Left forelimb (tissue), 1 donor: ENCODE measurements at places on chromosomes 1 and 21.

- no peak for DNase-seq
These were observed 14.4 kb downstream of the ANP32E start for GRCh38 chr1:150221552-150221951.

DNA sequence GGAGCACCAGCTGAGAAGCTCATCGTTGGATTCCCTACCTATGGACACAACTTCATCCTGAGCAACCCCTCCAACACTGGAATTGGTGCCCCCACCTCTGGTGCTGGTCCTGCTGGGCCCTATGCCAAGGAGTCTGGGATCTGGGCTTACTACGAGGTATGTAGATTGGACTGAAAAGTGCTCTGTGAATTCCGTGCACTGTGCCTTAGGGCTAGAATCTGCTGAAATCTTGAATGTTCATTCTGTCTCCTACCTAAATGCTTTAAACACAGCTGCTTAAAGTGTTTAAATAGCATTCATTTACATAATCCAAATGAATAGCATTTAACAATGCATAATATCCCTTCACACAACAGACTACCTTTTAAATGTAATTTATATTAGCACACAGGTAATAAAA is 27.9 kb downstream of the CHIA start:
- no peak for DNase-seq

- no peak for DNase-seq
These were observed 390 bp upstream of the NGF start for GRCh38 chr1:115338457-115338820.

GRCh38 chr1:188949701-188950100 is 1528.0 kb downstream of the BRINP3 start:
- DNase-seq = no peak

DNA sequence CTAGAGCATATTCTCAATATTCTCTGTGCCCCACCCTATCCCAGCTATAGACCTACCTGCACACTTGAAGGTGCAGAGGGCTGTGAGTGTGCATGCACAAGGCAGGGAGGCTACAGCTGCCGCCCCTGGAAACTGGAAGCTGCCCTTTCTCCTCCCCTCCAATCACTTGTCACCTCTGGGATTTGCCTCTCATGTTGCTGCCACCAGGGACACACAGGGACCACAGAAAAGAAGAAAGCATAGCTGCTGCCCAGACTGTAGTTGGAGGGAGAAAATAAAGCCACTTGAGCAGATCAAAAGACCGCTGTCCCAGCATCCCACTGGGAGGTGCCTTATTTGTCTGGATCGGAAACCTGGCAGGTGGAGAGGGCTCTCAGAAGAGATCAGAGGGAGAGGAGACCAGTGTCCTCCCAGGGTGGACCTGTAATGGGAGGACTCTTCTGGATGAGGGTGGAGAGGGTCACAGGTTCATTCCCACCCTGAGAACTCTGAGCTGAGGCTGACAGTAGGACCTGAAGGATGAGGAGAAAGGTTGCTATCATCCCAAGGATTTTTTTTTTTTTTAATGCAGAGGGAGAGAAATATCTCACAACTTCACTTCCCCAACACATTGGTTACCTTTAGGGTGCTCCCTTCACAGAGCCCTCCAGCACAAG is 7.6 kb upstream of the INPP5B start:
- DNase-seq = no peak

DNA sequence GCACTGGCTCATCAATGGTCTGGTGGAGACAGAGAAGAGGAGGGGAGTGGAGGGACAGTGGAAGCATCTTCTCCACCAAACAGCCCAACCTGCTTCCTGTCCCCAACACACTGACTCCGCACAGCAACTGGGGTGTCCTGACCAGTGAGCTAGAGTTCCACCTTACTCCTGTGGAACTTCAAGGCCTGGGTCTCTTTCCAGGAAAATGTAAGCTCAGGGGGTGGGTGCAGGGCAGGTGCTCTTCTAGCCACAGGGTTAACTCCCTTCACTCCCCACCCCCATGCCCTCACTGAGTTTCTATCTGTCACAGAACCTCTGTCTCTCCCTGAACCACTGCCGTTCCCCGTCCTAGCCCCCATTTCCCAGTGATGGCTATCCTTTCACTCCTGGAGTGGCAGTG is 876 bp downstream of the MOB3C start:
- no peak for DNase-seq

GRCh38 chr21:42319851-42320572 is 4.8 kb upstream of the TFF3 start:
- DNase-seq = no peak

DNA sequence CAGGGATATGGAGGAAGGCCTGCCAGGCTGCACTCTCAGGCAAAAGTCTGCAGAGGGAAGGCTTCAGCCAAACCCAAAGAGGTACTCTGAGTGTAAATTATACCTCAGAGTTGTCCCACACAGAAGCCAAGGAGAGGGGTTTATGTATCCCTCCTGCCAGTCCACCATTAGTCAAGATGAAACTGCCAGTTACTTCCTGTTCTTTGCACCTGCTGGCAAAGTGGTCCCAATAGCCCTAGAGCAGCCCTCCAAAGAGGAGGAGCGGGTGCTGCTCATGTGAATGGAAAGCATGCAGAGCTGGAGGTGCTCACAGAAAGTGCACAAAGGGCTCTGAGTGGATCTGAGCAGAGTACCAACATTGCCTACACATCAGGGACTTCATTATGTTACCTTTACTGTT is 37.1 kb upstream of the MCOLN3 start:
- DNase-seq = no peak

DNA sequence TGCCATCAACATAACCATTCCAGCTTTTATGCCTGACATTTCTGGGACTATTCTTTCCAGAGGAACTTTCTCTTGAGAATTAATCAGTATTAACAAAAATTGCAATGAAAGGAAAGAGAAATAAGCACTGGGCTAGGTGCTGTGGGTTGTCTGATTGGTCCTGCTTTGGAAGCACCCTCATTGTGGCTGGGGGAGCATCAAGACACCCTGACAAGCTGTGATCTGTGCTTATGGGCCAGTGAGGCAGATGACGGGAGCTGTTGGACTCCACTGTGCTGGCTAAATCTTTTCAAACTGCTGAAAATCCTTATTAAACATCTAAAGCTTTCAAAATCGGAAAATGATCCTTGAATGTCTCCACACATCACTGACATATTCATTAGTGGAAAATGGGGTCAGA is 20.0 kb downstream of the UBASH3A start:
- peak; percentile 8 for DNase-seq

DNA sequence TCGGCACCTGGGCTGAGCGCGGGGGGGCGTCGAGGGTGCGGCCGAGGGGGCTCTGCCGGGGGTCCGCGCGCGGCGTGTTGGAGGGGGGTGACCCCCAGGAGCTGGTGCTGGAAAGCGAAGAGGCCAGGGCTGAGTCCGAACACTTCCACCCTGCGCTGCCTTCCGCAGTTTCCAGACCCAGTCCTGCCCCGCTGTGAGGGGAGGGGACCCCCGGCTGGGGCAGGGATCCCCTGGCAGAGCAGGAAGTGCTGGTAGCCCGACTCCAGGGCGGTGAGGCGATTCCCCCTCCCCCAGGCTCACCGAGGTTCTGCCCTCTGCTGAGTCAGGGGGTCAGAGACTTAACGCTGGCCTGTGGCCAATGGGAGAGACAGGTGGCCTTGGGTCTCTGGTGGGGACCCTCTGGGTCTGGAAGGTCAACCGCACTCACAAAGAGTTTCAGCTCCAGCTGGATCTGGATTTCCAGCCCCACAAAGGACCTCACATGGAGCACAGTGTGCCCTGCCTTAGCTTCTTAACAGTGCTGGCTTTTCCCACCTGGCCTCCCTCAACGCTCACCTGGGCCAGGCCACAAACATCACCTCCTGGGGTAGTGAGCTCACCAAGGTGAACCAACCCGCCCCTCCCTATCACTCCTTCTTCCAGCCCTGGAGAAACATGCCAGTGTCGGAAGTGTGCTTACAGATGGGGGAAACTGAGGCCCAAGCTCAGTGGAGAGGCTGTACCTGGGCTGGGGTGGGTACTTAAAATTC is 39.8 kb upstream of the SYNC start:
- DNase-seq = no peak

DNA sequence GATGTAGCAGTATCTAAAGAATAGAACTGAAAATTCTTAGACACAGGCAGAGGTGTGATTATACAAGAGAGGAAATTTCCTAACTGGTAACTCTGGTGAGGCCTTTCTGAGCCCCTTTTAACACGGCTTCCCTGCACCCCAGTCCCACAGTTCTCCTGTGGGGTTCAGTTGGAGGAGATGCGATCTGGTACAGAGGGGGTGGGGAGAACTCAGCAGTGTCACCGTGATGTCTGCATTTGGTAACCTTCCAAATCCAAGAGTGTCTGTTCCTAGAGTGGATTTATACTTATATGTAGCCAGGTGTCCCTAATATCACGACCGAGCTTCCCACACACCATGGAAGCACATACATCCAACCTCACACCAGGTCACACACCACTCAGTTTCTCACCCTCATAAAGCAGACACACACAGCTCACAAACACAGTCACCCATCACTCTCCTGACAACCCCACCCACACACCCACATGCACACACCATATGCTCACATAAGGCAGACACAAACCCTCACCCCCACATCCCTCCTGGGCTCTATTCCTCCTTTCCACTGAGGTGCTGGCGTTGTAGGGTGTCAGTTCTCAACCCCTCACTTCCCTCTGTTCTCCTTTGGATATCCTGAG is 48.5 kb downstream of the RHBG start:
- no peak for DNase-seq

DNA sequence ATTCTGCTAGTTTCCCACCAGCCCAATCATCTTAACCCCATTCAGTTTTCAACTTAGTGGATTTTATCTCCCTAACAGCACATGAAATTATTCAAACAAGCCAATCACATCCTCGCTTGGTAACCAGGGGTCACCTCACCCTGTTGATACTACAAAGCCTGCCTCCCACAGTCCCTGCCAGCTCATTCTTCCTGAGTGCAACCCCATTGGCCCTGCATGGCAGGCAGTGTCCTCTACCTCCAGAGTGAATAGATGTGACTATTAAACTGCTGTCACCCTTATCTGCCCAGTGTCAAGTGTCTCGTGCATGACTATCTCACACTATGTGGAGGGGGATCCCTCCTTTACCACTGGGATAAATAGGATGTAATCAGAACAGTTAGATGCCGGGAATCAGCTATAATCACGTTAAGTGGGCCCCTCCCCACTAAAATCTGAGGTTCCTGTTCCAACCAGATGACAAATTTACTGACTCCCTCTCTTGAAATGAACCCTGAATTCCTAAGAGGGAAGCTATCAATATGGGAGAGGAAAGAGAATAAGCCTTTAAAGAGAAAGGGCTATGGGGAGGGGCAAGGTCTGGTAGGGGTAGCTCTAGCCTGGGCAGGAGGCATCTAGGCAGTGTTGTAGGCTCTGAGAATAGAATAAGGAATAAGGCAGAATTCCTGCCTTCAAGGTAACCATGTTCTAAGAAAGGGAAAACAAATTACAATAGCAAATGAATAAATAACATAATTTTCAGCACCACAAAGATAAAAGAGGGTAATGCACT is 155.9 kb downstream of the SLC30A10 start:
- DNase-seq = no peak

GRCh38 chr1:23013657-23014056 is 2.0 kb downstream of the TEX46 start:
- DNase-seq = no peak

- DNase-seq = no peak
These were observed 377.4 kb upstream of the RUNX1 start for GRCh38 chr21:35426469-35426868.

DNA sequence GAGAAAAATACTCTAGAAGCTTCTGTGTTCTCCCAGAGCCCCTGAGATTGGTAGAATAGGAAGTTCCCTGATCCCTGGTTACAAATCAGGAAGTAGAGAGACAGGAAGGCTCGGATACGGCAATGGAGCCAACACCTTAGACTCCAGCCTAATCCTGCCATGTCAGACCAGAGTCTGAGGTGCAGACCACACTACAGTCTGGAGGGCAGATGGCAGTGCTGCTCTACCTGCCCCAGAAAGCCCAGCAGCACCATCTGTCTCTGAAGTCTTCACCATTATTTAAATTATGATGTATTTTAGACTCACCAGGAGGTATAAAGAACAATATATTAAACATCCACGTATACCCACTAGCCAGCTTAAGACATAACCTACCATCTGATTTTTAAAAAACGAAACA is 93.0 kb downstream of the MTR start:
- no peak for DNase-seq

GRCh38 chr1:177969825-177970371 is at the start of gene SEC16B:
Gene SEC16B, minus strand, starts transcription at chr1:177970058. Its CDS starts 2,077 bp downstream, at chr1:177967981.
- no peak for DNase-seq

- no peak for DNase-seq
These were observed 85.1 kb downstream of the MTR start for GRCh38 chr1:236880209-236880608.

GRCh38 chr1:247294282-247294681 is 37.4 kb downstream of the ZNF496 start:
- no peak for DNase-seq

DNA sequence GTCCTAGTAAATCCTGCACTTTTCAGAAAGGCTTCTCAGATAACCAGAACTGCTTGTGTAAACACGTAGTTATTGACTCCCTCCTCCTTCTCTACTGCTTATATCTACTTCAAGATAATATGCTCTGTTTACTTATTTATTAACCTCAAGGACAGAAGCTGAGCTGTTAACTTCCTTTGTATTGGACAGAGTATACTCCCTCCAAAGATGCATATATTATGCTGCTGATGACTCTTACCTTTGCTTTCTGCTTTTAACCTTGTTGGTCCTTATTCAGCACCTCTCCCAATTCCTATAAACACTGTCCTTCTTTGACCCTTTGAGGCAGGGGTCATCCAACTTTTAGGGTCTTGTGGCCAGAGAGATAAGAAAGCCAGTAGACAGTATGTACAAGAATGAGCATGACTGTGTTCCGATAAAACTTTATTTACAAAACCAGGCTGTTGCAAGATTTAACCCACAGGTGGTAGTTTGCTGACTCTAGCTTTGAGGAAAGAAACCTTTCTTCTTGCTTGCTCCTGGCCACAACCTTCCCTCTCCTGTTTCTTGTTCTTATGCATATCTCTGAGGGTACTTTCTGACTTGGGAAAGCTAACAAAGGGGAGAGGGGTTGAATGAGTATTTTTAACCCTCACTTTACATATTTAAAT is 4.9 kb downstream of the TPM3 start:
- DNase-seq = no peak

DNA sequence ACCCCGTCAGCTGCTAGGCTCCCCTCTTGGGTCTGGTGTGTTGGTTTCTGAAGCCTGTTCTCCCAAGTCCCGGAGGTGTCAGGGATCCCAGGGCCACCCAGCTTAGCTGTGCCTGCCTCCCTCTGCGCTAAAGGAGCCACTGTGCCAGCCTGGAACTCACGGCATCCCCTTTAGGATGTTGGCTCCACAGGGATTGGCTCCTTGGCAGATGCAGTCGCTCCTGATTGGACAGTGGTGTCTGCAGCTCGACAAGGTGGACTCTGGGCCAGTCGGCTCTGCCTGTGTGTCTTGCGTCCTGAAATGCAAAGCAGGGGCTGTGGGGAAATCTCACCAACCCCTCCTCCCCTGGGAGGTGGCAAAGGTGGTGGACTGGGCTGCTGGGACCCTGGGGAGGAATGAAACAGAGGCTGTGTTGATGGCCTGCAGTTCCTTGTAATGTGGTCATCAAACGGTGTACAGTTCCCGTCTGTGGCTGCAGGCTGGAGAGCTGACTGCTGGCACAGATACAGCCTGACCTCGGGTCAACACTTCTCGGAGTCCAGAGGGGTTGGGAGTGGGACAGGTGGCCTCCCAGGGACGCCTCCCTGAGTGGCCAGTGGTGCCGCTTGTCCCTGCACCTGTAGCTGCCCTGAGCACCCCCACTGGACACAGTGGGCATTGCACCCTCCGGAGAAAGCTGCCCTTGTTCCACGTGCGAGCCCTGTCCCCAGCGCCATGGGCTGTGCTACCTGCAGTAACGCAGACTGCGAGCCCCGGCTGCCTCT is 11.5 kb upstream of the KCNAB2 start:
- DNase-seq = no peak
